ENCODE measurements at places on chromosomes 5 and 9.

GRCh38 chr5:158929552-158930218, 170.0 kb downstream of the EBF1 start:
- no peak for DNase-seq

DNA sequence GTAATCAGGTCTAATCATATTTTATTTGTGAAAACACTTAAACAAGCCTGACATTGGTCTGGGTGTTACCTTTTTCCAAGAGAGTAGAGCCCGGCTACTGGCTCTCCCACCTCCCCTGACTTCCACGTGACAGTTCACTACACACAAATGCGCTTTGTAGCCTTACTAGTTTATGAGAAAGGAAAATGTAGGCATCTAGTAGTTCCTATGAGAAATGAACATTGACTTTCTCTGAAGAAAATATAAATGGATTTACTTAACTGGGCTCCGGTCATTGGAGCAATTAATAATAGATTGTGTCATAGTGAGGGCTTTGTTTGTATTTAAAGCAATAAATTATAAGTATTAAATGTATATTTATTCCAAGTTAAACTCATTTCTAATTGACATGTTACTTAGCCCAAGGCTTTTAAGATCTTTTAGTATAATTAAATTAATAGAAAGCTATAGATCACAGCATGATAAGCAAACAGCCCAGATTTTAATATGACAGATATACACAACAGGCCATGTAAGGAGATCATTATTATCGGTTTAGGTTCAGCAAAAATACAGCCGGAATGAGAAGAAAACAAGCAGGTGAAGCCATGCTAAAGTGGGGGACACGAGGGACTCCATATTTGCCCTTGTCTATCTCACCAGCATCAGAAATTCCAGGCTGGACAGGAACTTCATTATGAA, 756.5 kb upstream of the ADAMTS16 start:
- DNase-seq: no peak

GRCh38 chr5:109252731-109253130, 157.0 kb downstream of the PJA2 start:
- no peak for DNase-seq

DNA sequence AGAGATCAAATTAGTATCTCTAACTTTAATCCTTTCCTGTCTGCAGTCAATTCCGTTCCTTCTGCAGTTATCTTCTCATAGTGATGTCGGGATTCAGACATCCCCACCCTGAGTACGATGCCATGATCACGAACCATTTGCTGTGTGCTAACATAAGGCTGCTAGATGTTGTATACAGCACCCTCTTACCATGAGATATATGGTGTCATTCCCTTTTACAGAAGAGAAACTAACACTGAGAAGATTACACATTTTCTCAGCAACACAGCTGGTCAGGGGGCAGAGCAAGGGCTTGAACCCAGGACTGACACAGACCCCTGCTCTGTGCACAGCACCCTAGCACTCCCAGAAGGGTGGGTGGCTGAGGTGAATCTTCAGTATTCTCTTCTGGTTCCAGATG, 46.9 kb upstream of the HSD17B4 start:
- DNase-seq: no peak

DNA sequence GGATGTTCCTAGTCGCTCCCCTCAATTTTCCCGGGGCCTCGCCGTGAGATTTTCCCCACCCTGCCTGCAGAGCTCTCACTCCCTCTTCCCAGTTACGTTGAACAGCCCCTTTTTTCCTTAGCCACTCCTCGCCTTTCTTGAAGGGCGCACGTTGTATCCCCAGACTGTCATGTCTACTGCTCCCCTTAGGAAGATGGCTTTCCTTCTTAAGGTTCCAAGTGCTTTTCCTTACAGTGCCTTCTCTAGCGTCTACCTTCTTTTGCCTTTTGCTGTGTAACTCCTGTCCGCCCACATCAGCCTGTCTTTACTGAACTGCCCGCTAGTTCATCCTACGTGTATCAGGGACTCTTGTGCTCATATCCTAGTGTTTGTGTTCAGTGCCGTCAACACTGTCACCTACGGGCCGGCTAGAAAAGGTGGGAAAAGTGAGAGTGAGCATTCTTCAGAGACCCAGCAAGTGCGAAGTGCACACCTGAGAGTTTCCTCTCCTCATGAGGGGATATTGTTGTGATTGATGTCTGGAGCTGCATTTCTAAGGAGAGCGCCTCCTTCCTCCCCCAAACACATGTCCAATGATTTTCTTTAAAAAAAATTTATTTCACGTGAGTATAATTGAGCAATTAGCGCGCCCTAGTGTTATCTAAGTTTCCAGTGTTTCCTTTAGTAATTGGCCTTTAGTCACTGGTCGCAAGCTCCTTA, 764 bp downstream of the CAMLG start:
- DNase-seq: peak; percentile 27

- DNase-seq: no peak
Measured at GRCh38 chr9:100485196-100485595, 12.2 kb downstream of the TMEFF1 start.

DNA sequence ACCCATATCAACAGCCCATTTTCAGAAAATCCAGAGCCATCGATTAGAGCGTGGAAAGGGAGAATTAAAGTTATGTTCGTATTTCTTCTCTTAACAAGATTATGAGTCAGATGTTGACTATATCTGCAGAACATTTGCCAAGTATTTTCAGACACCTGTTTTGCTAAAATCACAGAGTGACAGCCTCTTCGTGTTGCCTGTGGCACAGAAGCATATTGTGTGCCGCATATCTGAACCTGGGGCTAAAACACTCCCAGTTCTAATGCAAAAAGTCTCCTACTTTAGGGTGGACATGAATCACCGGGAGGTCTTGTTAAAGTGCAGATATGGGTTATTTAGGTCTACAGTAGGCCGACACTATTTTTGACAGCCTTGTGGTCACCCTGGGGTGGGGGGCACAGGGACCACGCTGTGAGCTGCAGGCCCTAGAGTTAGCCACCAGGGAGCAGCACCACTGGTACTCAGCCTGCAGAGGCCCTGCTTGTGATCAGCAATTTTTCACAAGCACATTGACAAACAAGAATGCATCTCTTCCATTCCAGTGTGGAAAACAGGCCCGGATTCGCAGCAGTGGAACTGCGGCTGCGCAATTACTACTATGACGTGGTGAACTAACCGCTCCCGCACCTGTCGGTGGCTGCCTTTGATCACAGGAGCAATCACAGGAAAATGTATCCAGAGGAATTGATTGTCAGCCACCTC, 93.5 kb downstream of the SYK start:
- no peak for DNase-seq

GRCh38 chr9:131423171-131423581, 29.3 kb downstream of the PRRC2B start:
- no peak for DNase-seq

DNA sequence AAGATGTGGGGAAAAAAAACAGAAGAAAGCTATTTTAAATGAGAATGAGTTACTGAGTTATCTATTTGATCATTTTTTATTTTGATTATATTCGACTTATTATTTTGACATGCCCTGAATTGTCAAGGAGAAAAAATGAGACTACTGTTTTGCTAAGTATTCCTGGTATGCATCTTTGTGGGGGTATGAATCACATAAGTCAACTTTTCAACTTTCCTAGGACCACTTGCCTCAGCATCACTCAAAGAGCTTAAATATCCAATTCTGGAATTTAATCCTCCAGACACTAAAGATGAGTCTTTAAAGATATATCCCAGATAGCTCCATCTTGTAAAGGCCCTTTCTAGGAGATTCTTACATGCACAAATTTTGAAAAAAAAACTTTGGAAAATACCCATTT, 17.4 kb upstream of the SPDL1 start:
- DNase-seq: no peak

DNA sequence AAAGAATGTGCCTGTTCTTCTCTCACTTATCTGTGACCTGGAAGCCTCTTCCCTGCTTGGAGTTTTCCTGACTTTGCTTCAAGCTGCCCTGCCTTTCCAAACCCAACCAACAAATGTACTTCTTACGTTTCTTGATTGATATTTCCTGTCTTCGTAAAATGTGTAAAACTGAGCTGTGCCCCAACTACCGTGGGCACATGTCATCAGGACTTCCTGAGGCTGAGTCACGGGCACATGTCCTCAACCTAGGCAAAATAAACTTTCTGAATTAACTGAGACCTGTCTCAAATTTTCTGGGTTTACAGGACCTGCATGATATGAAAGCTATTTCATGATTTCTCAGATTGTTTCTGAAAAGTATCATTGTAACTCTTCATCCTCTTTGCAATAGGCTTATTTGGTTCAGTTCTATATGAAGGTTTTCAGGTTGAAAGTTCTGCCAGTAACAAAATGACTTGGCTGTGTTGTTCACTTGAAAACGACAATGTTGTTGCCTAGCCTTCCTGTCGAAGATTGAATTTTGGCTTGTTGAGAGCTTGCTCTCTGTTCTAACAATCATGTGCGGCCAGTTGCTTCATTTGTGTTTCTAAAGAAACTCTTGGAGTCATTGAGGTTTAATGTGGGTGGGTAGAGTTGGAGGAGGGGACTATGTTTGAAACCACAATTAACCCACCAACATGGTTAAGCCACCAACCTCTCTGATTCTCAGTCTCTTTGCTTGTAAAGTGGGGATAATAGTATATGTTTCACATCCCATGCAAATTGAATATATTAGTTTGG, 145.6 kb downstream of the FBXL7 start:
- no peak for DNase-seq

DNA sequence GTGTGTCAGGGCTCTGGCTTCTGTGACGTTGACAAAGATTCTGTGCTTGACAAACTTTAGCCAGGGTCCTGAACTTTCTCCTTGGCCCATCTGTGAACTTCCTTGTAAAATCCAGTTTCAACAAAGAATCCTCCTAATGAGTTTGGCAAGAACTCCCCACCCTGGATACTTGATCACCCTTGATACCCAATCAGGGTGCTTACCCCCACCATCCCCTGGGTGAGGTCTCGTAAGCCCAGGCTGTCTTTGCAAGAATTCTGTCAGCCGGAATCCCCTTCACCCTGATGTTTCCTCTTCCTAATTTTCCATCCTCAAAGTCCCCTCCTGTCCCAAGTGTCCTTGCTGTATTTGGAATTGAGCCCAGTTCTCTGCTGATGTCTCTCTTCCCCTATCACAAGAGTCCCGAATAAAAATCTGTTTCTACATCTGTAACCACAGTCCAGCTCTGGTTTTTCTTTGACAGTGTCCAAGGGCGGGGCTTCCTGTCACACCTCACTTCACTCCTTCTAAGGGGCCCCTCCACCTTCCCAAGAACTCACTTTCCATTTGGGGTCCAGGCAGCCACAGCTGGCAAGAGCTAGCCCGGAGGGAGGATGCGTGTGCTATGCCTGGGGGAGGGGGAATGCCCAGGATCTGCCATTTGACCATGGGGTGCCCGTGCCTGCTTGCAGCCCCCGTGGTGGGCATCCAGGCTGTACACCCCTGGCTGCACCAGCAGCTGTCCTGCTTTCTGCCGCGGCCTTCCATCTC, 2.7 kb upstream of the CARD19 start:
- no peak for DNase-seq

- DNase-seq: no peak
Measured at GRCh38 chr5:9194509-9194908, 351.4 kb downstream of the SEMA5A start.

- DNase-seq: no peak
Measured at GRCh38 chr5:173472164-173472563, 143.9 kb upstream of the STC2 start.

GRCh38 chr9:73239570-73240265, 88.1 kb downstream of the ANXA1 start:
- no peak for DNase-seq

DNA sequence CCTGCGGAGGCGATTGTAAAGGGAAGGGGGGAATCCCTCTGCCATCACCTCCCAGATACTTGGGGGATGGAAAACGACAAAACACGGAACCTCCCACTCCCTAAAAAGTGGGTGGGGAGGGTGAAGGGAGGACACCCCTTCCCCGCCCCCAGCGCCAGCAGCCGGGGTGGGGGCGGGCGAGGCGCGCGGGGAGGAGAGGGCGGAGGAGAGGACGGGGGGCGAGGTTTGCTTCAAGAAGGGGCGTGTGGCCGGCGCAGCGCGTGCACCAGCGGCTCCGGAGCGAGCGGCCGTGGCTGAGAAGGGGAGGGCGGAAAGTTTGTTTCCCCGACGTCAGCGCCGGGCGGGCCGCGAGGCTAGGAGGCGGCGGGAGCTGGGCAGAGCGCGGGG, at the start of gene PRRX2:
Gene PRRX2 (plus strand): TSS at position 259 of the 387 bp plus-strand sequence. CDS start 221 bp downstream, outside the sequence.
- peak; percentile 55 for DNase-seq

DNA sequence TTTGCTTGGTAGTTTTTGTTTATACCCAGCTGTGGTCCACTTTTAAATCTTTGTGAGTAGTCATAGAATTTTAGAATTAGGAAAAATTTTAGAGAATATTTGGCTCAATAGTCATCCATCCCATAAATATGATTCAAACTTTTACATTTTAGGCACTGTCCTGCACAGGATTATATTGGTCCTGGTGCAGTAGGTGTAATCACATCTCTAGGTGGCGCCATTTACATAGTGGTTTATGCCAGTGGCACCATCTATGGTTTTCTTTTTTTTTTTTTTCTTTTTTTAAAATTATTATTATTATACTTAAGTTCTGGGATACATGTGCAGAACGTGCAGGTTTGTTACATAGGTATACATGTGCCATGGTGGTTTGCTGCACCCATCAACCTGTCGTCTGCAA, 260.7 kb upstream of the KCNN2 start:
- no peak for DNase-seq

- DNase-seq: peak; percentile 48
Measured at GRCh38 chr5:176658007-176658599, 10.8 kb downstream of the TSPAN17 start.

DNA sequence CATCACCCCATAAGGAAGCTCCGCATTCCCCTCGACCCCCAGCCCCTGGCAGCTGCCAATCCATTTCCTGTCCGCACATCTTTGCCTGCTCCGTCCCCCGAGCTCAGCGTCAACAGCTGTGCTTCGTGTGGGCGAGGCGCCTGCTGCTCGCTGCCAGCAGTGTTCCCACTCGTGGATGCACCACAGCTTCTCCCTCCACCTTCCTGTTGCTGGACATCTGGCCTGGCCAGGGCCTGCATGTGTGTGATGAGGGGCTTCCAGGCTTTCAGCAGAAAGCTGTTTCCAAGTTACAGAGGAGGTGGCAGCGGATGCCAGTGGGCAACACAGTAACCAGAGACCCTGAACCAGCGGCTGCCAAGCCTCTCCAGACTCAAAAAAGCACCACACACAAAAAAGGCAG, 86.0 kb downstream of the PRRT1B start:
- no peak for DNase-seq

DNA sequence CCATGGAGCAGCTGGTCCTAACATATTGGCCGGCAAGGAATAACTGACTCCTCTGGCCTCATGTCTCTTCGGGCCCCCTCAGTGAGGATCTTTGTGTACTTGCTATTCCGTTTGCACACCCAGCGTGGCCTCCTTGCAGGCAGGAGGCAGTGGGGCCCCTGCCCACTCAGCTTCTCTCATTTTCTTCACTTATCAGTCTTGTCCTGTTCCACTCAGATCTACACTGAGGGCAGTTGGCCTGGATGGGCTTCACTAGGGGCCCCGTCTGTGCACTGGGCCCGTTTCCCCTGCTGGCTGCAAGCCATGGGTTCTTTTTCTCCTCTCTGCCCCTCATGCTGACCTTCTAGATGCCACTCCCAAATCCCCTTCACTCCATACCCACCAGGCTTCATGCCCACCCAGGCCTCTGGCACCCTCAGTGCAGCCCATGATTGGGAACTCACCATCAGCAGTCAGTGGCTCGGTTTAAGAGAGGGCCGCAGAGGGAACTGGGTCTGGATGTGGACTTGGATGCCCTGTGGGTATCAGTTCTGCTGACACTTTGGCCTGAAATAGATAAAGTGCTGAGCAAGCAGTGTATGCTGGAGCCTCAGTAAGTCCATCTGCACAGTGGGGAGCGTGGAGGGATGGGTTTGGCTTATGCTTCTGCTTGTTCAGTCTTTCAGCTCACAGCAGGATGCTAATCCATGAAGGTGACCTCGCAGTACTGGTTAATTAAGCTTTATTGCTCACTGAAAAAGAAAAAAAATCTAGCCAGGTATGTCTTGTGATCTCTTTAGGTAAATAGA, 57.9 kb downstream of the ERBIN start:
- no peak for DNase-seq
